Muscle of leg (tissue), 16 donors: ENCODE measurements at places on chromosomes 12 and 14. TPM values are rescaled to one million over a fixed set of nuclear protein-coding genes. Genes with fewer than 3 reads are reported as not detected.

DNA sequence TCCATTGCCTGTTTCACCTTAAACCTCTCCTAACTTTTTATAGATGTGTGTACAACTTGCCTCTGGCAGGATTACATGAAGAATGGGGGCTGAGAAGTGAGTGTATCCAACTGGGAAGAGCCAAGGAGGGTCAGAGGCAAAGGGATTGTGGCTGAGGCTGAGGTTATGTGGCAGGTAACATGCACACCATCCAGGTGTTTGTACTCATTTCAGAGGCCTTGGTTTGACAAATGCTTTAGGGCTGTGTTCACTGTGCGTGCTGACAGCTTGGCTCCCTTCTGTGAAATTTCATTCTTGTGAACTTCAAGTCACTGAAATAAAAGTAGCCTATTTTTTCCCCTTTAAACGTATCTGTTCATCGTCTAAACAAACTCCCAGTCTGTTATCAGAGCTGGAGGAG, 47.7 kb downstream of the ANO6 start:
- no peak for DNase-seq

DNA sequence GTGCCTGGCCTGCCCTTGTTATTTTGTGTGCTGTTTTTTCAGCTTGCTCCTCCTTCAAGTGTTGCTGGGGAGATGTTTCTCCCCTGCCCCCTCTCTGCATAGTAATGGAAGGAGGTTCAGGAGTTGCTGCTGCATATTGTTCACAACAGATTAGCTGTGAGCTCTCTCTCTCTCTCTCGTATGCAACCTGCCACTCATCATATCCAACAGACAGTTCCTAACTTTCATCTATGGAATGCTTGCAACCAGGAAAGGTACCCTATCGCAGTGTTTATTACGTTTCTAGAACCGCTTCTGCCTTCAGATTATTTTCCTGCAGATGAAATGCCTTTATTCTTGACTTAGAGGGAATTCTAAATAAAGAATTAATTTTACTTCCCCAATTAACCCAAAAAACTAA, 372.9 kb downstream of the RMST start:
- DNase-seq = no peak

- DNase-seq = peak; percentile 27
Measured at GRCh38 chr14:68523989-68524725, 268.7 kb downstream of the ZFP36L1 start.

Gene SDR9C7
- polyA plus RNA-seq = 0.49 TPM

Gene OSBPL8
- polyA plus RNA-seq = 26.9 TPM
